ENCODE measurements at places on chromosomes 12 and 14.

DNA sequence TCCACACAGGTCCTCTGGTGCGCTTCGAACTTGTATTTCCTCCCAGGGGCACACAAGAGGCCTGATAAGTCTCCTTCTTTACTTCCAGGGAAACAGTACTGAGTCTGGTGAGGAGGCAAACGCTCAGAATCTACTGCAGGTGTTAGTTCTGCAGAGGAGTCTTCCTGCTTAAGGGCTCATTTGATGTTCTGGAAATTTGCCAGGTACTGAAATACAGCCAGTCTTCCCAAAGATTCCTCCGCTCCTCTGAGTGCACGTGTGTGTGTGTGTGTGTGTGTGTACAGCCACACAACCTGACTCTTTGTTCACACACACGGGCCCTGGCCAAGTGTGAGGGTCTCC lies 92.0 kb downstream of the FBXL14 start:
- peak; percentile 17 for DNase-seq

DNA sequence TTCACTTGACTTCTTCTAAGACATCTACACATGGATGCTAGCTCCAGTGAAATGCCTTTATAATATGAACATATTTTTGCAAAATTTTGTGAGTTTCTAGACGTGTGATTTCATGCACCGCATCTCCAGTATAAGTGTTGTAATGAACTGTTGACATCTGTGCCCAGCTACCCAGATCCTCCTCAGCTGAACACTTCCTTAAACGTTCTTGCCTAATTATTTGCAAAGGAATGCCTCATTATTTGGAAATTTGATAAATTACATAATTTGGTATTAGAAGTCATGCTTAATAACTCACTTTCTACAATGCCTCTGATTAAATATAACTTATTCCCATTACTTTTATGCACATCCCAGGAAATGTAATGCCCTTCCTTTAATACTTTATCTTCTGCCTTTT lies 14.0 kb downstream of the OR11G2 start:
- DNase-seq, result no peak

- no peak for DNase-seq
Observed at GRCh38 chr12:114967151-114967550, 283.2 kb upstream of the TBX3 start.

- DNase-seq, result no peak
Observed at GRCh38 chr12:78241446-78241845, 410.8 kb downstream of the NAV3 start.

DNA sequence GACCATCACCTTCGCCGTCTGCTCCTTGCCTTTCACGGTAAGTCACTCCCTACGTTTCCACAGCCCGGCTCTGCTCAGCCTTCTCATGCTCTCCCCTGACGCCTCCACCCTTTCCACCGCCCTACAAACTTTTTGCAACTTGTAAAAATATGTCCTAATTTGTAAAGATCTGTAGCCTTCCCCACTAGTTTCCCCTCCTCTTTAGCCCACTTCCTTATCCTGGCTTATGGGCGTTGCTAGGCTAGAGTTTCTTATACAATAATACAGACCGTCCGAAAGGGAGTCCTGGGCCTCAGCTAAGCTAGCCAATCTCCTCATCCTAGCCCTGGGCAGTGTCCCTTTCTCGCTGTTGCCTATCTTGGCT lies 1.2 kb downstream of the PTGER2 start:
- DNase-seq, result peak; percentile 39
